ENCODE measurements at places on chromosomes 5 and 9. TPM values are rescaled to one million over a fixed set of nuclear protein-coding genes. Genes with fewer than 3 reads are reported as not detected.

CAMK4 gene
- total RNA-seq: 7.3 TPM

ZNF883 gene
- 2.7 TPM for total RNA-seq

SHISAL2B gene
- total RNA-seq: not detected

TMEM171 gene
- 0.24 TPM for total RNA-seq

OTP gene
- 0.24 TPM for total RNA-seq

KCNN2 gene
- 0.96 TPM for total RNA-seq

IL9 gene
- not detected for total RNA-seq

PCDHB8 gene
- total RNA-seq: not detected

CCL27 gene
- total RNA-seq: not detected

NR4A3 gene
- total RNA-seq: 1.3 TPM

CD72 gene
- 1.1 TPM for total RNA-seq

RGMB gene
- total RNA-seq: 32.6 TPM

QRFP gene
- total RNA-seq: not detected

TEX10 gene
- 27.4 TPM for total RNA-seq

NEK6 gene
- total RNA-seq: 41.0 TPM

OLFML2A gene
- 89.3 TPM for total RNA-seq

NRG2 gene
- total RNA-seq: not detected

THBS4 gene
- 0.91 TPM for total RNA-seq

FBP2 gene
- not detected for total RNA-seq

MOB3B gene
- 3.8 TPM for total RNA-seq

All from epithelial cell of alveolus of lung (primary cell).